ENCODE measurements at places on chromosomes 2 and 18. TPM values are rescaled to one million over a fixed set of nuclear protein-coding genes. Genes with fewer than 3 reads are reported as not detected.

The TRIM43 gene
- not detected for total RNA-seq

The CFC1 gene
- 0.22 TPM for total RNA-seq

The EIF2AK3 gene
- 19.3 TPM for total RNA-seq

The LRRTM4 gene
- 12.0 TPM for total RNA-seq

The WDSUB1 gene
- 6.2 TPM for total RNA-seq

The CYP1B1 gene
- 2.7 TPM for total RNA-seq

The ACVR1C gene
- total RNA-seq, result 0.81 TPM

The CDH20 gene
- total RNA-seq, result not detected

The PPP1R1C gene
- 4.0 TPM for total RNA-seq

The TBC1D8 gene
- 16.6 TPM for total RNA-seq

The ESPNL gene
- 0.17 TPM for total RNA-seq

The ALPP gene
- 0.20 TPM for total RNA-seq

The ARHGEF4 gene
- total RNA-seq, result 12.6 TPM

The ALK gene
- not detected for total RNA-seq

The RSAD2 gene
- not detected for total RNA-seq

The EPB41L3 gene
- total RNA-seq, result 14.3 TPM

The SNED1 gene
- 1.8 TPM for total RNA-seq

The ME2 gene
- 46.4 TPM for total RNA-seq

The SCG2 gene
- 4.4 TPM for total RNA-seq

The LINC00305 gene
- not detected for total RNA-seq

The SERPINB11 gene
- not detected for total RNA-seq

The STPG4 gene
- total RNA-seq, result 0.13 TPM

The SCN2A gene
- 0.46 TPM for total RNA-seq

The EIF5B gene
- 56.5 TPM for total RNA-seq

The SNORC gene
- total RNA-seq, result 0.61 TPM

The TRAPPC12 gene
- 79.3 TPM for total RNA-seq

The IL37 gene
- total RNA-seq, result 0.55 TPM

The POMC gene
- 1.6 TPM for total RNA-seq

The TMEM178A gene
- total RNA-seq, result 7.5 TPM

The RTKN gene
- 87.1 TPM for total RNA-seq

All from H9 (cell line).